ENCODE measurements at places on chromosomes 12 and 14.
A peak's percentile ranks its signal among the peaks of the same experiment; 100 is the strongest.

DNA sequence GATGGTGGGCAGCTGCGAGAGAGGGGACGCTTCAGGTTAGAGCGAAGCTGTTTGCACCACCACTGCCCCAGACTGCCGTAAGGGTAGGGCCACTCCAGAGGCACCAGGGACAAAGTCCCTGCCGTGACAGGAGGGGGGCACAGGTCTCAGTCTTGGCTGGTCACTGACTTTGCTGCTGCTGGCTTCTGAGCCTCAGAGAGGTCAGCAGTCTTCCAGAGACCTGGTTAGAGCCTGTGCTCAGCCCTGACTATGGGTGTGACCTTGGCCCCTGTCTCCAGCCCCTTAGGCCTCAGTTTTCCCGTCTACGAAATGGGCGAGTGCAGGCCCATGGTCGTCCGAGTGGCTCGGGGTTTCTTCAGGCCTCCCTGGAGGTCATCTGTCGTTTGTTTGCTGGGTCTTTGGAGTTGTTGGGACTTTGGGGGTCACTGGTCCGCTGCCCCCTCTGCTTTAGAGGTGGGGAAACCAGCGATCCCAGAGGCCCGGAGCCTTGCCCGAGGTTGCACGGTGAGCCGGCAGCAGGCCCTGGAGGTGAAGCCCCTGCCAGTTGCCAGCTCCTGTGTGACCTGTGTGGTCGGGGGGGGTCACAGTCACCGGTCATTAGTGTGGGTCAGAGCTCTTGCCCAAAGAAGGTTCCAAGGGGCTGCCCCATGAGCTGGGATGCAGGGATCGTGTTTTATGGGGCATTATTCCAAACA lies 15.3 kb downstream of the MEG3 start:
- DNase-seq, result no peak

GRCh38 chr14:100950024-100950423 lies 46.5 kb upstream of the RTL1 start:
- DNase-seq, result no peak

DNA sequence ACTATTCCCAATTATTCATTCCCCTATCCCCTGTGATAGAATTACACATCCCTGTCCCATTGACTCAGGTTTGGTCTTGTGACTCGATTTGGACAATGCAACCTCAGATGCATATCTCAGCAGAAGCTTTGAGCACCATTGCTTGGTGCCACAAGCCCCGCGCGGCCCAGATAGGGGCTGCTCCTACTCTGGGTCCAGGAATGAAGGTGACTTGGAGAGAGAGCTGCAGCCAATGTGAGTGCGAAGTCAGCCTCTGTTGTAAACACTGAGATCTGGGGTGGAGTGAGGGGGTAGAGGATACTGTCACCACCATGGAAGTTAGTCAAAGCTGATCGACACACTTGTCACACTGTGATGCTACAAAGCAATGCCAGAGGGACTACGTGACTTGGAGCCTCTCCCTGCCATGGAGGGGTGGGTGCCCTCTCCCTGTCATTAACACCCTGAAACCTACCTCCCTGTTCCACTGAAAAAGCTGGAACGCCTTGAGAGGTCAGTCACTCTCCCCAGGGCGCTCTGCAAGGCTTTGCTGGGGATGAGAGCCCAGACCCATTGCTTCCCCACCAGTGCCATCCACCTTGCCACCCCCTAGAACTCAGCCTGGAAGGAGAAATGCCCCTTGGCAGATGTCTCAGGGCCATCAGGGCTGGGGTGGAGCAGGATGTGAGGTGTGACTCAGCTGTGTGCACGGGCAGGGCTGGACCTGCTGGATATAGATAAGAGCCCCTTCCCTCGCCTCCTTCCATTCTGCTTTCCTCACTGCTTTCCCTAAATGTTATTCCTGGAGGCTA lies 6.6 kb upstream of the PLEK2 start:
- peak; percentile 31 for DNase-seq

GRCh38 chr14:20626274-20626673 lies 15.2 kb downstream of the OR6S1 start:
- no peak for DNase-seq

GRCh38 chr14:65333943-65334687 lies 78.4 kb upstream of the FUT8 start:
- DNase-seq, result peak; percentile 28

- DNase-seq, result peak; percentile 54
Measured at GRCh38 chr14:89327771-89328212, 89.2 kb downstream of the FOXN3 start.

DNA sequence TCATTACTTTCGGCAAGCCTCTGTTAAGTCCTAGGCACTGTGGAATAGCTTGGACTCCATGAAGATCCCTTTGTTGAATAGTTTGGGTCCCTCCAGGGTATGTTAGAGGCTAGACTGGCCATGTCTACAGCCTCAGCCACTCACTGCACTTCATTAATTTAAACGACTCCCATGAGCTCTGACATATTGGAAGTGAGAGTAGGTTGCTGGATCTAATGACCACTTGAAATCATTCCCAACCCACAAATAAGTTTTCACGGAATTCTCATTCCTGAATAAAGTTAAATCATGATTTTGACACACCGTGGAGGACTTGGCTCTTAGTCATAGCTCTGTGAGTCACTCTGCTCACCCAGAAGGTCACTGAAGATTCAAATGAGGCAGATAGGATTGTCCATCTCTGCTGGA lies 21.4 kb upstream of the APPL2 start:
- peak; percentile 91 for DNase-seq

GRCh38 chr14:47240748-47241437 lies 434.5 kb downstream of the MDGA2 start:
- DNase-seq, result no peak

DNA sequence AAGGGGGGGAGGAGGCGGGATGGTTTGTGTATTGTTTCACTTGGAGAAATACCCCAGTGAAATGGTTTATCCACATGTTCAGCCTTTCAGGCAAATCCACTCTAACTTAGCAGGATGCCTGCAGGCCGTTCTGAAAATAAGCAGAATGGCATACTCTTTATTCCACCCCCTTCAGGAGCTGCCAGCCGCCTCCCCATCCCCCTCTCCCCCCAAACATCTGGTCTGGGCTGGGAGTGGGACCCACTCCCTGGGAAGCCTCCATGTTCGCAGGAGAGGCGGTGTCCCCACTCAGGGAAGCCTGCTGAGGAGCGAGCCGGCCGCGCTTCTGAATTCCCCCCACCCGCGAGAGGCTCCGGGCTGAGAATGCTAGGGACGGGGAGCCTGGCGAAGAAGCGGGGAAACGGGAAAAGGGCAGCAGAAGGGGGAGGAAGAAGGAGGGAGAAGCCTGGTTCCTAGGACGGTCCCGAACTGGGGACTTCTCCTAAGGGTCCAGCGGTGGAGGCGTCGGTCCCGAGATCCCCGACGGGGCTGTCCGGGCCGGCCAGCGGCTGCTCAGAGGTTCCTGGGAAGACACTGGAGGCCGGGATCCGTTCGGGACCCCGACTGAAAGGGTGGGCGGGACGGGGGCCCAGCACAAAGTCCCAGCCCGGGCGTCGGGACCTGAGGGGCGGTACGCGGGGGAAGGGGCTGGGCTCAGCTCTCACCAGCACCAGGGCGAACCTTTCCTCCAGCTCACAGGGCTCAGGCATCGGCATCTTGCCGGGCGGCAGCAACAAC lies 666 bp downstream of the FMNL3 start:
- peak; percentile 37 for DNase-seq

DNA sequence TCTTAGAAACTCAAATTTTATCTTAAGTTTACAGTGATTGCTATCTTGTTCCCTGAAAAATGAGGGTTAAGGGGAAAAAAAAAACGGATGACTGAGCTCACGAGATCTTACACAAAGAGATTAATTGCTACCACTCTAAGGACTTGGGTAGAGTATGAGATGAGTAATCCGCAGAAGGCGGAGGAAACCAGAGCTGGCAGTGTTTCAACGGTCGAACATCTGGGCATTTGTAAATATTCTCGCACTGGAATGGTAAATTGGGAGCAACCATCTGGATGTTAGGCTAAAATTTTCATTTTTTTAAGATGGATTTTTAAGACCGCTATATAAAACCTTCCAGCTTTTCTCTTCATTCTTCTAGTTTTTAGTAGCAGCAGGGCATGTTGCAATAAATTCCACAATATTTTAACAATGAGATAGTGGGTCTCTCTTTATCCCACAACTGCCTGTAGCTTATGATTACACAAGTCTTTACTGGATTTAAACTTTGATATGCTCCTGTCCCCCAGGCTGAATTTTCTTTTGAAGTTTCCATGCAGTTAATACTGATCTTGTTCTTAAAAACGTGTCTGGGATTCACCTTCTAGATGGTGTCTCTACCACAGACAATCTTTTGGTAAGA lies 1324.1 kb downstream of the AACS start:
- DNase-seq, result peak; percentile 83

All from amniotic epithelial cell (primary cell).